ENCODE measurements at places on chromosomes 11 and 22. TPM values are rescaled to one million over a fixed set of nuclear protein-coding genes. Genes with fewer than 3 reads are reported as not detected.

CARD18 gene
- not detected for total RNA-seq

LRP4 gene
- 0.15 TPM for total RNA-seq

SELENOM gene
- 2.1 TPM for total RNA-seq

MAPK11 gene
- 10.7 TPM for total RNA-seq

KCNJ11 gene
- 1.2 TPM for total RNA-seq

NCF4 gene
- total RNA-seq, result 22.7 TPM

NAALAD2 gene
- total RNA-seq, result not detected

BAIAP2L2 gene
- total RNA-seq, result 0.50 TPM

LAYN gene
- total RNA-seq, result 0.89 TPM

XKR3 gene
- total RNA-seq, result not detected

APOL5 gene
- not detected for total RNA-seq

NEFH gene
- total RNA-seq, result 0.87 TPM

C11orf16 gene
- total RNA-seq, result not detected

RNF121 gene
- 23.8 TPM for total RNA-seq

INPP5J gene
- total RNA-seq, result not detected

TNKS1BP1 gene
- total RNA-seq, result 8.9 TPM

FAM227A gene
- total RNA-seq, result 0.02 TPM

SLC22A25 gene
- not detected for total RNA-seq

SESN3 gene
- total RNA-seq, result 50.6 TPM

LRRC56 gene
- total RNA-seq, result 2.1 TPM

P2RX6 gene
- 0.27 TPM for total RNA-seq

SELENOH gene
- 129 TPM for total RNA-seq

OR5B12 gene
- total RNA-seq, result not detected

CALCA gene
- not detected for total RNA-seq

SC5D gene
- total RNA-seq, result 20.4 TPM

OR8K3 gene
- total RNA-seq, result not detected

FAM83F gene
- 0.04 TPM for total RNA-seq

TMEM86A gene
- total RNA-seq, result 0.25 TPM

KCNQ1OT1 gene
- total RNA-seq, result 0.19 TPM

KCNA4 gene
- not detected for total RNA-seq

ART5 gene
- not detected for total RNA-seq

MAPK8IP1 gene
- 0.64 TPM for total RNA-seq

MYO18B gene
- 2.0 TPM for total RNA-seq

ADM2 gene
- total RNA-seq, result 4.1 TPM

CASP5 gene
- total RNA-seq, result not detected

MEI1 gene
- total RNA-seq, result 60.0 TPM

SLC35C1 gene
- 18.0 TPM for total RNA-seq

OR51B4 gene
- total RNA-seq, result not detected

TYR gene
- total RNA-seq, result not detected

ELFN2 gene
- total RNA-seq, result 0.10 TPM

LRRC74B gene
- not detected for total RNA-seq

OR10D3 gene
- not detected for total RNA-seq

GAB4 gene
- total RNA-seq, result not detected

FAT3 gene
- not detected for total RNA-seq

B4GALNT4 gene
- 1.5 TPM for total RNA-seq

Measured in activated CD4-positive, alpha-beta T cell treated with anti-CD3 and anti-CD28 coated beads, Interleukin-2, amount 10 ng/mL, durations not matched to agents 7 days and 5 days (primary cell).